Sigmoid colon (tissue), 7 donors: ENCODE measurements at places on chromosomes 6 and 20.

- no peak for DNase-seq
These were observed 187.0 kb downstream of the MTFR2 start for GRCh38 chr6:136063096-136063495.

DNA sequence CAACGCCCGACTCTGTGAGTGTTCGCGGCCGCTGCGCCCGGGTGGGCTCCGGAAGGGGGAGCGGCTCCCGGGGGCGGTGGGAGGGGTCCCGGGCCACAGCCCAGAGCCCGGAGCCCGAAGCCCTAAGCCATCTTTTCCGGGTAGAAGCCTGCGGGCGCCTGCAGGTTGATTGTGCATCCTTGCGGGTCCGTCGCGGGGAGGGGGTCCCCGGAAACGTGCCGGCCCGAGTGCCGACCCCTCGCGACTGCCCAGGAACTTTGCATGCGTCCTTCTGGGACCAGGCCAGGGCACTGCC lies 413 bp downstream of the PTPRA start:
- no peak for DNase-seq

- DNase-seq = no peak
These were observed 73.8 kb downstream of the EYA4 start for GRCh38 chr6:133314947-133315346.

GRCh38 chr6:43966374-43966658 lies 160.9 kb downstream of the MRPL14 start:
- no peak for DNase-seq

- DNase-seq = no peak
These were observed 26.3 kb upstream of the TRAF3IP2 start for GRCh38 chr6:111631903-111632460.
